ENCODE measurements at places on chromosomes 5 and 9. TPM values are rescaled to one million over a fixed set of nuclear protein-coding genes. Genes with fewer than 3 reads are reported as not detected.

- no peak for DNase-seq
Measured at GRCh38 chr9:74630228-74630627, 133.1 kb downstream of the RORB start.

DNA sequence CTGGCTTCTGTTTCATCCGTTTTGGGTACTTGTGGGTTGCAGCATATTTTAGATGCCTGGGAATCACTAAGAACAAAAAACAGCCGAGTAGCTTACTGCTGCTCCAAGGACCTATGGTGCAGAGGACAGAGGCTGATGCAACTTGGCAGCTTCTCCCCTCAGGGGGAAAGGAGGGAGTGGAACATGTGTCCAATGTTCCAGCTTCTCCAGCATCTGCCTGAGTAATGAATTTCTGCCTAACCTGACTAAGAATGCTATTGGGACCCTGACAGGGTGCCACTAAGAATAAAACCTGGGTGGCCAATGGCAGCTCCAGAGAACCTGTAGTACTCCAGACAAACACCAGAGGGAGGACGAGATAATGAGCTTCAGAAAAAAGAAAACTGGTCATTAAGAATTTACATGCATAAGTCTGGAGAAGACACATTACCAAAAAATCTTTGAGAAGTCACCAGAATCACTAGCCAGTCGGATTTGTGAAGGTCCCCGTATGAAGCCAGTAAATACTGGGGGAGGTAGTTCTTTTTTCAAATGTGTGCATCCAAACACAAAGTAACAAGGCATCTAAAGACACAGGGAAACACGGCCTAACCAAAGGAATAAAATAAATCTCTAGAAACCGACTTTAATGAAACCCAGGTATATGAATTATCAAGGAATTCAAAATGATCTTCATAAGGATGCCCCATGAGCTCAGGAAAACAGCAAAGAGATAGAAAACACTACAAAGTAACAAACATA is 293.5 kb downstream of the HINT1 start:
- peak; percentile 1 for DNase-seq

GRCh38 chr9:122056484-122056883 is 36.6 kb downstream of the TTLL11 start:
- DNase-seq: no peak

GRCh38 chr5:68290847-68291246 is 75.3 kb downstream of the PIK3R1 start:
- DNase-seq: no peak

- no peak for DNase-seq
Measured at GRCh38 chr5:96227957-96228356, 205.1 kb downstream of the PCSK1 start.

GRCh38 chr9:8764051-8764450 is 964.5 kb upstream of the DMAC1 start:
- peak; percentile 5 for DNase-seq

DNA sequence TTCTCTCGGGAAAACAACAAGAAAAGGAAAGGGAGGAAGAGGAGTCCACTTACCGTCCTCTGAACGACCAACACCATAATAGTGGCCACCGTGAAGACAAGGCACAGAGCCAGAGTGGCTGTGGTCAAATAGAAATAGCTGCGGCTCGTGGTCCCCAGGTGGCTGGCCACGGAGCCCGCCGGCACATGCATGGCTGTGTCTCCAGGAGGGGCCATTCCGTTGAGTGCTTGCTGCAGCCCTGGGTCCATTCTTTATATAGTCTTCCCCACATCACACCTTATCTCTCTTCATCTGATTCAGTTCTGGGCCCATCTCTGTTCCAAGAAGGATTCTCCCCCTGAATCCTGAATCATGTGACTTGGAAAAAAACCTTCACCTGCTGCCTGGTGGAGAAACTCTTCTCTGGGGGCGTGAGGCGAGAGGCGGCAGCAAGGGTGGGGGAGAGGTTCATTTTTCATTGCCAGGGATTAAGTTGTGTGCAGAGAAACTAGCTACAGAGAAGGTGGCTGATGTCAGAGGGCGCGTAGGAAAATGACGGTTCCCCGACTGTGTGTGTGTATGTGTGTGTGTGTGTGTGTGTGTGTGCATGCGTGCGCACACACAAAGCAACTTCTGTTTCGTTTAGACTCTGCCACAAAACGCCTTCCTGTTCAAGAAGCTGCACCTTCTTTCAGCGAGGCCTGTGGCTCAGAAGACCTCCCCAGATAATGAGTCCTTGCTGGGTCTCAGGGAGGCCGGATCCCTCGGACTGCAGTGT is at the start of gene TNFSF8:
TNFSF8 (minus strand) TSS at position 536 of the 757 bp plus-strand sequence; CDS start at position 248, 288 bp downstream.
- no peak for DNase-seq

GRCh38 chr9:122095010-122095767 is 2.1 kb upstream of the TTLL11 start:
- peak; percentile 65 for DNase-seq

DNA sequence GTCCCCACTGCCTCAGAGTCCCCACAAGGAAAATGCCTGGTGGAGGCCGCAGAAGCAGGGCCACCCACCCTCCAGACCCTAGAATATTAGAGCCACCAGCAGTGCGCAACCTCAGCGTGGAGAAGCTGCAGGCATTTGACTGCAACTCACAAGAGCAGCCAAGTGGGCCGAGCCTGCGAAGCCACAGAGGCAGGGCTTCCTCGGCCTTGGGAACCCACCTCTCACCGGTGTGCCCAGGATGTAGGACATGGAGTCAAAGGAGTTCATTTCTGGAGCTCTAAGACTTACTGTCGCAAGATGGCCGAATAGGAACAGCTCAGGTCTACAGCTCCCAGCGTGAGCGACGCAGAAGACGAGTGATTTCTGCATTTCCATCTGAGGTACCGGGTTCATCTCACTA is 397.9 kb upstream of the PIK3R1 start:
- no peak for DNase-seq

DNA sequence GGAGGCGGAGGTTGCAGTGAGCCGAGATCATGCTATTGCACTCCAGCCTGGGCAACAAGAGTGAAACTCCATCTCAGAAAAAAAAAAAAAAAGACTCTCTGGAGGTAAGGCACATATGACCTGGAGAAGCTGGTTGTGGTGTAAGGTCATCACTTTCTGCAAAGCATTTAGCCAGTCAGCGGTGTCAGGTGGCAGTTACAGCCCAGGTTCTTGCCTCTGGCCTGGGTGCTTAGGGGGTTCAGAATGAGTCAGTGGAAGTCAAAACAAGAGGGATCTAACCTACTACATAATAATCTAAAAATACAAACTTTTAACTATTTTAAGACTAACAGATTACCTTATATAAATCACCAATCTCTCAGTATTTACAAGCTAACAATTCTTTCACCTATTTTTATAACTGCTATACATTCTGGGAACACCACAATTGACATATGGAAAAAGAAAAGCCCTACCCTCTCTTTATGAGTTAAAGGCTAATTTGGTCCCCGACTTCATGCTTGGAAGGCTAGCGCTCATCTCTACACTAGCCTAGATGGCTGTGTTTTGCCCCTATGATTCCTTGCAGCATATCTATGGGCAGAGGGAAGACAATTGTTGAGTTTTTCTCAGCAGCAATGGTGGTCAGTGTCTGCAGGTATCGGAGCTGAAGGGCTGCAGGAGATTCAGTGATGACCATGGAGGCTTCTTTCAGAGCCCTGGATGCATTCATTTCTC is 29.2 kb downstream of the STOM start:
- peak; percentile 48 for DNase-seq

DNA sequence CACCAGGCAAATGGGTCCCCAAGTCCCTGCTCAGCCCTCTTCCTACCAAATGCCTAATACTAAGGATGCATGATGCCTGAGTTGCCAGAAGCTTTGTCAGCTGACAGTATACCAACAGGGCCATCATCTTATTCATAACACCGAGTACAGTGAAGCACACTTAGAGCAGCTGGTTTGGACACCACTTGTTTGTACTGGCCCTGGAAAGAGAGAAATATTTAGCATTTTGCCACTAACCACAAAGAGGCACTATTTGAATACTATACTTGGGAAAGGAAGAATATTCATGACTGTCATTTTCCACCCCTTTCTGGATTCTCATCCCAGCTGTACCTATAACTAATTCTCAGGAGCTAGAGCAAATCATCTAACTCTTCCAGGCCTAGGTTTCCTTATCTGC is 364.4 kb upstream of the KIF2A start:
- DNase-seq: no peak

DNA sequence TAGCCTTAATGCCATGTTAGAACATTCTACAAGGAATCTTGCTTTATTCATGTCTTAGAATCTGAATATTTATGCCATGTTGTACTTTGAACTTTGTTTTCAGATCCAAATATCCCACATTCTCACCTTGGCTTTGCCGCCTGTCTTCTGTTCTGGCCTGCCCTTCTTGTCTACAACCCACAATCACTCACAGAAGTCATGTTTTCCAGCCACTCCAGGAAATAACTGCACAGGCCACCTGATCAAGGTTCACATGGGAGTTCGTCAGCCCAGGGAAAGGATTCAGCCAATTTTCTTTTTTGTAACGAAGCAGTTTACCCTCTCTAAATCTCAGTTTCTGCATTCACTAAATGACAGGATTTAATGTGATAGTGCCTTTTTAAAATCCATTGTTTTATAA is 70.5 kb downstream of the JAKMIP2 start:
- DNase-seq: no peak

- peak; percentile 67 for DNase-seq
Measured at GRCh38 chr9:33623658-33624586, 99.9 kb downstream of the ANKRD18B start.

- no peak for DNase-seq
Measured at GRCh38 chr9:74662674-74663073, 165.5 kb downstream of the RORB start.

DNA sequence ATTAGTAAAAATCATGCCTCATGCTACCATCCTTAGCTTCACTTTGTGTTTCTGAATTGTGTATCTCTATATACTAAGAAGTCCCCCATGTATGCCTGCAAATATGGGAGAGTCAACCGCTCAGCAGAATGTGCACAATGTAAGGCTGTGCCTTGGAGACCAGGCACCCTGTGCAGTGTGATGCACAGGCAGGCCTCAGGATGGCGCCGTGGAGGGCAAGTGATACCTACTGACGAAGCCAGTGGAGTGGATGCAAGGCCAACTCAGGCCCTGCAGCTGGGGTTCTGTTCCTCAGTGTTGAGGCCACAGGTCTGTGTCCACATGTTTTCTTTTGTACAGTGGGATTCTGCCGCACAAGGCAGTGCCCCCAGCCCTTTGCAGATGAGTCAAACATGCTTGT is 28.4 kb downstream of the SYK start:
- DNase-seq: no peak

DNA sequence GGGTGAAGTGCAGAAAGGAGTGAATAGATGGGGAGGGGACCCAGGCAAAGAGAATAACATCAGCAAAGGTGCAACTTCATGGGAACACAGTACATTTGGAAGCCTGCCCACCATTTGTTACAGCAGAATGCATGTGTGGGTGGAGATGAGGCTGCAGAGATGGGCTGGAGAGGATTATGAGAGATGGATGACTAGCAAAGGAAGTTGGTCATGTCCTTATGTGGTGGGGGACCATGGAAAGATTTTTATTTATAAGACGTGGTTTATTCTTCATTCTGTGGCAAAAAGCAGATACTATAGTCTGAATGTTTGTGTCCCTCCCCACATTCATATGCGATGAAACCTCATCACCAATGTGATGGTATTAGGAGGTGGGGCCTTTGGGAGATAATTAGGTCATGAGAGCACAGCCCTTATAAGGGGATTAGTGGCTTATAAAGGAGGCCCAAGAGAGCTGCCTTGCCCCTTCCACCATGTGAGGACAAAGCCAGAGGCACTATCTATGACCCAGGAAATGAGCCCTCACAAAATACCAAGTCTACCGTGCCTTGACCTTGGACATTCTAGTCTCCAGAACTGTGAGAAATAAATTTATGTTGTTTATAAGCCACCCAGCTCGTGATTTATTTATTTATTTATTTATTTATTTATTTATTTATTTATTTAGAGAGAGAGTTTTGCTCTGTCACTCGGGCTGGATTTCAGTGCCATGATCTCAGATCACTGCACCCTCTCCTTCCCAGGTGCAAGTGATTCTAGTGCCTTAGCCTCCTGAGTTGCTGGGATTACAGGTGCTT is 483.7 kb downstream of the RAB3C start:
- DNase-seq: peak; percentile 89

- no peak for DNase-seq
Measured at GRCh38 chr9:129282731-129283211, 104.7 kb upstream of the IER5L start.

- no peak for DNase-seq
Measured at GRCh38 chr9:126700903-126701812, 87.4 kb downstream of the LMX1B start.

DNA sequence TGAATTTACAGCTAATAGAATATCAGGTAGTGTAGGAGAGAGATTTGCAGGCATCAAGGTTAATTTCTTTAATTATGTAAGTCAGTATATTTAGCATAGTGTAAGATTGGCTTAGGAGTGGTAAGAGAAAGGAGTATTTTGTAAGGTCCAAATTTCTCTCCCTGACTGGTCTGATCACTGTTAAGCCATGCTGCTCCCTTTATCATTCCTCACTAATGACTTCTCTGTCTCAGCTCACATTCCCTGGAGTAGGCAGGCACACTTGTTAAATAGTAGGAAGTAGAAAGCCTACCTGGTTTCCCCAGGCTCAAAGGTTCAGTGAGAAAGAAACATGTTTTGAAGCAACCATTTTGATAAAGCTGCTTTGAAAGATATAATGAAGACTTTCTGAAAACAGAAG is 90.7 kb downstream of the SMIM15 start:
- no peak for DNase-seq

DNA sequence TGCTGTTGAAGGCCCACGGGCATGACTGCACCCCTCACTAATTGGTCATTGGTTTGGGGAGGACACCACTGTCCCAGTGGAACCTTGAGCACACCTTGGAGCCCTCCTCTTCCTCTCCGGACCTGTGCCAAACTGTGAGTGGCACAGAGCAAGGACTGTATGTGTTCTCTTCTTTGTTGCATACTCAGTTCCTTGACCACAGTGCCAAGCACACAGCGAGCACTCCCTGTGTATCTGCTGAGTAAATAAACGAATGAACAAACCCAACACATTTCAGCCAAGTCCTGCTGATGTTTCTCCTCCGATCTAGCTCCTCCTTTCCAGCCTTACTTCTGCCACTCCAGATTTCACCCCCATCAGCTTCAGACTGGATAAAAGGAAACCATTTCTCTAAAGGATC is 2.7 kb upstream of the TRIM52 start:
- no peak for DNase-seq

GRCh38 chr5:38724301-38725030 is 121.3 kb upstream of the OSMR start:
- peak; percentile 67 for DNase-seq

DNA sequence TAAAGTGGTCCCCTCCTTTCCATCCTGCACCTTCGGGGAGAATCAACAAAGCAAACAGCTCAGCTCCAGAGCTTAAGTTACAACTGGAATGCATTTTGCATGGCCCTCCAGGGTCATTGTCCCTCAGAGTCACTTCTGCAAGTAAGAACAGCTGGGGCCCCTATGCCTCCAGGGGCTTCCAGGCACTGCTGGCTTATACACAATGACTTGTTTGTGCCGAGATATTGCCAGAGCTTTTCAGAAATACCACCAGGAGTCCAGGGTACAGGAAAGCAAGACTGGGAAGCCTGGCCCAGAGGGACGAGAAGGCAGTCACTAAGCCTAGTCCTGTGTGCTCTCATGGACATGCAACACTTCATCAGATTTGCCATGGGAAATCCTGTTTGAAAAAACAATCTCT is 11.3 kb downstream of the FRMD3 start:
- DNase-seq: no peak

- peak; percentile 19 for DNase-seq
Measured at GRCh38 chr5:40273936-40274335, 405.8 kb upstream of the PTGER4 start.

The PLCXD3 gene
- under 0.01 TPM for total RNA-seq

The PCDHB8 gene
- total RNA-seq: 0.18 TPM

The HMCN2 gene
- total RNA-seq: not detected

The CACFD1 gene
- total RNA-seq: 1.9 TPM

The CD72 gene
- total RNA-seq: 0.36 TPM

The ARHGEF37 gene
- 0.28 TPM for total RNA-seq

The REXO4 gene
- total RNA-seq: 16.1 TPM

The BTNL3 gene
- not detected for total RNA-seq

The DMRT3 gene
- not detected for total RNA-seq
